Left lobe of liver (tissue), 2 donors: ENCODE measurements at places on chromosomes 5 and 9.

- no peak for DNase-seq
Observed at GRCh38 chr5:153237671-153238332, 252.7 kb upstream of the GRIA1 start.

DNA sequence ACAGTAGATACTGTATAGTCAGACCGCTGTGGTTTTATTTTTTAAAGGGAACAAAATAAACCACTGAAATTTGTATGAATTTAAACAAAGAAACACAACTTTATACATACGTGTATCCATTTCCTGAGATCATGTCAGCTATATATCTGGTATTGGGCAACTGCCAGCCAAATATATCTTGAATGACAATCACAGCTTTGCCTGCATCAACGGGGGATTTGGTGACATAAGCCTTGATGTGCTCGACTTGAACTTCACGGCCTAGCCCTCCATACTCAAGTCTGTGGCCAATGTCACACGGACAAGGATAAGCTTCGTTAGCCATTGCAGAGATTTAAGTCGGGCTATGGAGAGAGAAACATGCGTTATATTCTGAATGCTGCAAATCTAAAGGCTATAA lies 17.3 kb downstream of the CMBL start:
- no peak for DNase-seq

- DNase-seq = no peak
Observed at GRCh38 chr9:89444274-89444673, 53.6 kb downstream of the SEMA4D start.

DNA sequence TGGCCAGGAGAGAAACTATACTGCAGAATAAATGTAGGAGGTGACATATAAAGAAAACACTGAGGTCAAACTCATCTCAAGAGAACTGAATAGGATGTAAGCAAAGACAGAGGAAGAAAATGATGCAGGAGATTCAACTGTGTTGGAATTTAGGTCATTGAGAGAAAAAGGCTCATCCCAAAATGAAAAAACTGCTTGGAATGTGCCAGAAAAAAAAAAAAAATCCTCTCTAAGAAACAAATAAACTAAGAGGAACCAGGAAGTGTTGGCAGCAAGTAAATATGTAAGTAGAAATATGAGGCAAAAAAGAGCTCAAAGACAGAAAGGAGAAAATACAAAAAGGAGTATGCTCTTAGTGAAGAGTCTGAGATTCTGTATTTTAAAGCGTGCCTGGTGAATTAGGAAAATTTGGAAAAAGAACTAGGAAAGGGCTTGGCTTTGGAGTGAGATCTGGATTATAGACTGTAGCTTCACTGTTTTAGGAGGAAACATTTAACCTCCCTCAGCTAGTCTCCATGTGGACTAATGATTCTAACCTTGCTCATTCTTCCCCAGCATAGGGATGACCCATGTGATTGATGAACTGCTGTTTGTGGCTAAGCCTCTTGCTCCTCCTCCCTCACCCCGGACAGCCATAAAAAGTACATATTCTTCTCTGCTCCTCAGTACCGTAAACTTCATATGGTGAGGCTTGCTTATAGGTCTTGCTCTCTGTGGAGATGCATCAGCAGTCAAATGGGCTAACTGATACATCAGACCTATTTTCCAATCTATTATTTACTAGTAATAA lies 185.6 kb upstream of the POU5F2 start:
- no peak for DNase-seq

GRCh38 chr9:6829536-6829935 lies 71.8 kb downstream of the KDM4C start:
- DNase-seq = no peak

DNA sequence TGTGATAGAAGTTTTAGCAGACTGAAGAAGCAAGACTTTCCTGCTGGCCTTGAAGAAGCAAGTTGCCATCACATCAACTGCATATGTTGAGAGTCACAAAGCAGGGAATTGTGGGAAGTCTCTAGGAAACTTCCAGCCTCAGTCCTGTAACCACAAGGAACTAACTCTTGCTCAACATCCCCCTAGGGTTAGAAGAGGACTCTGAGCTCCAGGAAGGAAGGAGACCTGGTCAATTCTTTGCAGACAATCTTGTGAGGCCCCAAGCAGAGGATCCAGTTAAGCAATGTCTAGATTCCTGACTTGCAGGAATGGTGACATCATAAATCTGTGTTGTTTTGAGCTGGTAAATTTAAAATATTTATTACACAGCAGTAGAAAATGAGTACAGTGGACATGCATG lies 18.6 kb upstream of the ZNF366 start:
- DNase-seq = no peak

DNA sequence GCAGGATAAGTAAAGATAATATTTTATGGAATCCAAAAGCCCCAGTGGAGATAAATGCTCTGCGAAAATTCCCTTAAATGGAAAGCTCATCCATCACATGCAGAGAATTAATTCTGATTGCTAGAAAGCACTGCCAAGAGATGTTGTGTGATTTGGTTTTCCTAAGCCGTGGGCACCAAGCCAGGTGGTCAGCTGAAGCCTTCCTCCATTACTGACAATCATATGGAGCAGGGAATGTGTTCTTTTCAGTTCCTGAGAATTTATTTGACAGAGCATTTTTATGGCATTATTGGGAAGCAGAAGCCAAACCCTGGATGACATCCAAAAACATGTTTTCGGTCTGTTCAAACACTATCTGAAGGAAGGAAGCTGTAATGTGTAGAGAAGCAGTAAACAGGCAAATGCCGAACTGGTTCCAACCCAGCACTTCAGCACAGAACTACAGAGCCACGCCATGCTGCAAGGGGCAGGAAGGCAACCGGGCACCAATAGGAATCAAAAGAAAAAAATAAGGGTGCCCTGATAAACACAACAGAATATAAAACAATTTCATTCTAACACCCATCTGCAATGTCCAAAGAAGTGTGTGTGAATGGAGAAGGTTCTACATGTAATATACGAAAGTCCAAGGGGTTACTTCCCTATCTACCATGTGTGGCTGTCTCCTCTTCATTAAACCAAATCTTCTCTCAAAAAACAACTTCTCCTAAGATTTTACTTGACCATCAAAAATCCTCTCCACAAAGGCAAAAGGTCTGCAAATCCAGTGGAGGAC lies 12.3 kb downstream of the ARSB start:
- DNase-seq = no peak

DNA sequence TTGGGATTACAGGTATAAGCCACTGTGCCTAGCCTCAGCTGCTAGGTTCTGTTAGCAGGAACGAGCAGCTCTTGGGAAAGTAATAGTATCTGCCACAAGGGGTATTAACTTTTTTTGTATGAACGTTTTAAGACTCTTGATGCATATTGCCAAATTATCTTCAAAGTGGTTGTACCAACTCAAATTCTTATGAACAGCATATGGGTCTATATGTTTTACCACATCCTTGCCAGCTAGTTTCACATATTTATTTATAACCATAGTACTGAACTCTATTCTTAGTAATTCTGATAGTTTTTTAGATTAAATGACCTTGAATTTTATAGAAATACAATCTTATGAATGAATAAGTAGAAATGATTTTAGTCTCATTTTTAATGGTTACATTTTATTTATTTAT lies 80.9 kb downstream of the HSPA4 start:
- no peak for DNase-seq

GRCh38 chr5:1068895-1069719 lies 42.8 kb downstream of the SLC12A7 start:
- no peak for DNase-seq

GRCh38 chr5:178859625-178860521 lies at the start of gene ZNF354B:
TSS of gene ZNF354B (plus strand) at chr5:178859953. CDS start at chr5:178861048, 1,095 bp downstream.
- peak; percentile 94 for DNase-seq
